AG04450 (cell line): ENCODE measurements at places on chromosomes 11 and 22. TPM values are rescaled to one million over a fixed set of nuclear protein-coding genes. Genes with fewer than 3 reads are reported as not detected.

The LRRC75B gene
- polyA plus RNA-seq, result 5.2 and 7.1 TPM in 2 replicates

DNA sequence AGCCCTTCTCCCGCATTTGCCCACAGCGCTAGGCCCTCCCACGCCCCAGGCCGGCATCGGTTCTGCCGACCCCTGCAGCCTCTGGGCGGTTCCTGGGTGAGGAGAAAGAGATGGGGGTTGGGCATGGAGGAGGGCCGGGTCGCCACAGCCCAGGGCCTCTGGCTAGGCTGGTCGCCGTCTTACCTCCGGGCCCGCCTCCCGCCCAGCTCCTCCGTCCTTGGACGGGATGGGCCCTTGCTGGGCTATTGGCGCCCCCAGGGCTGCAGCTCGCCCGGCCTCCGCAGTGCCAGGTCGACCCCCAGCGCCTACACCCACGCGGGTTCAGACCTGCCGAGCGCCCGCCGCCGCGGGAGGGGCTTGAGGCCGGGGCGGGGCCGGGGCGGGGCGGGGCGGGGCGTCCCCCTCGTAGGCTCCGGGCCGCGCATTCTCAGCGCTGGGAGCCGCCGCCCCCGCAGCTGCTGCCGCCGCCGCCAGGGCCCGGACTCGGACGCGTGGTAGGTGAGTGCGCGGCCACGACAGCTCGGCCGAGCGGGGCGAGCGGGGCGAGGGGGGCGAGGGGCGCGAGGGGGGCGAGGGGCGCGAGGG lies at the start of gene CD151:
TSS of gene CD151 (plus strand) at position 424 of the 585 bp plus-strand sequence. CDS start 3,118 bp downstream, outside the sequence.
- DNase-seq, result no peak

- no peak for DNase-seq
Measured at GRCh38 chr11:113645593-113646349, 60.3 kb downstream of the TMPRSS5 start.

- no peak for DNase-seq
Measured at GRCh38 chr11:100612766-100613165, 74.3 kb upstream of the ARHGAP42 start.
